Stimulated activated CD8-positive, alpha-beta memory T cell treated with anti-CD3 and anti-CD28 coated beads, Interleukin-7, amount 100 ng/mL, for 4 hours (primary cell): ENCODE measurements at places on chromosomes 2 and 18.

GRCh38 chr2:236859908-236860307 is 225.8 kb upstream of the COPS8 start:
- DNase-seq, result no peak

DNA sequence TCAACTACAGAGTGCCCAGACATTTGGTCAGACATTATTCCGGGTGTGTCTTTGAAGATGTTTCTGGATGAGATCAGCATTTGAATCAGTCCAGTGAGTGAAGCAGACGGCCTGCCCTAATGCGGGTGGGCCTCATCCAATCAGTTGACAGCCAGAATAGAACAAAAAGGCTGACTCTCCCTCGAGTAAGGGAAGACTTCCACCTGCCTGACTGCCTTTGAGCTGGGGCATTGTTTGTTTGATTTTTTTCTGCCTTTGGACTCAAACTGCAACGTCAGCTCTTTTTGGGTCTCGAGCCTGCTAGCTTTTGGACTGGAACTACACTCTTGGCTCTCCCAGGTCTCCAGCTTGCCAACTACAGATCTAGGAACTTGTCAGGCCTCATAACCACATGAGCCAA is 111.7 kb upstream of the AGAP1 start:
- no peak for DNase-seq

DNA sequence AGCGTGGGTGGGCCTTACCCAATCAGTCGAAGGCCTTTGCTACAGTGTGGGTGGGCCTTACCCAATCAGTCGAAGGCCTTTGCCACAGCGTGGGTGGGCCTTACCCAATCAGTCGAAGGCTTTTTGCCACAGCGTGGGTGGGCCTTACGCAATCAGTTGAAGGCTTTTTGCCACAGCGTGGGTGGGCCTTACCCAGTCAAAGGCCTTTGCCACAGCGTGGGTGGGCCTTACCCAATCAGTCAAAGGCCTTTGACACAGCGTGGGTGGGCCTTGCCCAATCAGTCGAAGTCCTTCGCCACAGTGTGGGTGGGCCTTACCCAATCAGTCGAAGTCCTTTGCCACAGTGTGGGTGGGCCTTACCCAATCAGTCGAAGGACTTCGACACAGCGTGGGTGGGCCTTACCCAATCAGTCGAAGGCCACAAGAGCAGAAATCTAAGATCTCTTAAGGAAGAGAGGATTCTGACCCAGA is 16.3 kb upstream of the GAL3ST2 start:
- no peak for DNase-seq

- no peak for DNase-seq
Measured at GRCh38 chr18:80104364-80104779, 4.7 kb upstream of the ADNP2 start.

- no peak for DNase-seq
Measured at GRCh38 chr2:38427936-38428335, 50.9 kb upstream of the ATL2 start.

DNA sequence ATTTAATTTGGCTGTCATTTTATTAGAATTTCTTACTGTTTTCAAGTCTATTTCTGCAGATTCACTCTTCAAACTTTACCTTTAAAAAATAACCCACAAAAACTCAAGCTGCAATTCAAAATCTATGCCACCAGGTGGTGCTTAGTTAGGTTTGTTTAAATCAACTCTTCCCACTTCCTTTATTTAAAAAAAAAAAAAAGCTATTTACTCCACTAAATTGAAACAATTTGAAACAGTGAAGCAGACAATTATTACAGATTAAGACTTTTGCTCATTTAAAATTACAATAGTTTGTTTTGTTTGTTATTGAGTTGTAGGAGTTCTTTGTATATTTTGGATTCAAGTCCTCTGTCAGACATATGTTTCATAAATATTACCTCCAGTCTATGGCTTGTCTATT is 300.0 kb downstream of the PDE11A start:
- no peak for DNase-seq

DNA sequence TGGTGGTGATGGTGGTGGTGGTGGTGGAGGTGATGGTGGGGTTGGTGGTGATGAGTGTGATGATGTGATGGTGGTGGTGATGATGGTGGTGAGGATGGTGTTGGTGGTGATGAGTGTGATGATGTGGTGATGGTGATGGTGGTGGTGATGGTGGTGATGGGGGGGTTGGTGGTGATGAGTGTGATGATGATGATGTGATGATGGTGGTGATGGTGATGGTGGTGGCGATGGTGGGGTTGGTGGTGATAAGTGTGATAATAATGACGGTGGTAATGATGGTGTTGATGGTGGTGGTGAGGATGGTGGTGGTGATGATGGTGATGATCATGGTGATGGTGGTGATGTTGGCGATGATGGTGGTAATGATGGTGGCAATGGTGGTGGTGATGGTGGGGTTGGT is 67.7 kb downstream of the RRM2 start:
- no peak for DNase-seq

GRCh38 chr2:157305723-157306110 is 19.9 kb downstream of the ERMN start:
- no peak for DNase-seq

- DNase-seq, result no peak
Measured at GRCh38 chr2:60073201-60073600, 480.3 kb downstream of the BCL11A start.

DNA sequence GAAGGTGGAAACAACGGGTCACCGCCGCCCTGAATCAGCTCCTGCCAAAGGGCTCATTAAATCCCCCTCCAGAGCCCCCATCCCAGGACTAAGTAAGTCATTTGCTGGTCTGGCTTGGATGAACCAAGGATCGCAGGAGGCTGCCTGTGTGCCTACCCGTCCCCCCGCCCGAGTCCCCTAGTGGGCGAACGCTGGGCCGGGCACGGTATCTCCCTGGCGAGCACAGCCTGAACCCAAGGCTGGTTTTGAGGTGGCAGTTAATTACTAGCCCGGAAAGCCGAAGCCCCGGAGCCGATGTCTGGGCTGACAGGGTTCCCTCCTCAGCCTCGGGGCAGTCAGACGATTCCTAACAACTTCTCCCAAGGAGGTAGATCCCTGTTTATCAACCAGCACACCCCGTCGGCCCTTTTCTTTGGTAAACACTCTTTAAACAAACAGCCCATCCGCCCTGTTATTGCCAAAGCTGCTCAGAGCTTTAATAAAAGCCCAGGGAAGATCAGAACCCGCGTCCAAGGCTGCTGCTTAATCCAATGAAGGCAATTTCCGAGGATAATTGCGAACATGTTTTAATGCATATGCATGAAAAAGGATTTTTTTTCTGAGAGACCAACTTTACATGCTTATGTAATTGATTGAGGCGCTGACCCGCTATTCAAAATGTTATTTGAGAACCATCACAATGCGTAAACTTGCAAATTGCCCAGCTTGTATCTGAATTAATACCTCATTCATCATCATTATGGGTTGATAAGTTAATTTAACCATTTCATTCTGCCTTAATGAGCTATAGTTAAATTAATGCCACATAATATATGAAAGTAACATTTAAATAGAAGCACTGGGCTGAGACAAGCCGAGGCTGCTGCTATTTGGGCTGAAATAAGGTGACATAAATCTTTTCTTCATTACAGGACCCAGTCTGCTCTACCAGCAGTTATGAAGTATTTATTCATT is 10.5 kb downstream of the EVX2 start:
- no peak for DNase-seq
